ENCODE measurements at places on chromosomes 5 and 9.

GRCh38 chr9:79572032-79572607 is 355 bp downstream of the TLE4 start:
- DNase-seq = no peak

- DNase-seq = no peak
Observed at GRCh38 chr5:139513852-139514485, 31.4 kb upstream of the STING1 start.

- no peak for DNase-seq
Observed at GRCh38 chr5:151144275-151144674, 13.3 kb downstream of the ANXA6 start.

GRCh38 chr5:110441035-110441434 is 285.4 kb downstream of the TMEM232 start:
- DNase-seq = no peak

GRCh38 chr5:175867587-175868347 is 3.6 kb upstream of the CPLX2 start:
- DNase-seq = peak; percentile 15

DNA sequence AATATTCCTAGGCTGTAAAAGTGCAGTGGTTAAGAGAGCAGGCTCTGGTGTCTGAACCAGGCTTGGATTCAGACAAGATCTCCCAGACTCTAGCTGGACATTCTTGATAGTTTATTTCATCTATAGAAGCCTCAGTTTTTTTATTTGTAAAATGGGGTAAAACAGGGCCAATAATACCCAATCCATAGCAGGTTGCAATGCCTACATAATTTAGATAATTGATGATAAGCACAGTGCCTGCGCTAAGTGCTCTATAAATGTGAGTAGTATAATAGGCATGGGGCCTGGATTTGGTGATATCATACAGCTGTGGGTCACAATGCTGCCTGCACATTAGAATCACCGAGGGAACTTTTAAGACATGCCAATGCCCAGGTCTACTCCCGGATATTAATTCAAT is 603.5 kb downstream of the ISL1 start:
- no peak for DNase-seq

GRCh38 chr5:78956901-78957300 is 28.2 kb downstream of the ARSB start:
- no peak for DNase-seq

GRCh38 chr5:113246361-113246870 is 188.4 kb downstream of the TSSK1B start:
- no peak for DNase-seq

- no peak for DNase-seq
Observed at GRCh38 chr5:1316588-1317340, 21.9 kb upstream of the TERT start.

GRCh38 chr5:169832845-169833244 is 147.4 kb downstream of the INSYN2B start:
- DNase-seq = no peak

- DNase-seq = no peak
Observed at GRCh38 chr5:147669169-147669869, 113.2 kb downstream of the JAKMIP2 start.

- no peak for DNase-seq
Observed at GRCh38 chr5:161287436-161287835, 259.1 kb downstream of the GABRB2 start.

DNA sequence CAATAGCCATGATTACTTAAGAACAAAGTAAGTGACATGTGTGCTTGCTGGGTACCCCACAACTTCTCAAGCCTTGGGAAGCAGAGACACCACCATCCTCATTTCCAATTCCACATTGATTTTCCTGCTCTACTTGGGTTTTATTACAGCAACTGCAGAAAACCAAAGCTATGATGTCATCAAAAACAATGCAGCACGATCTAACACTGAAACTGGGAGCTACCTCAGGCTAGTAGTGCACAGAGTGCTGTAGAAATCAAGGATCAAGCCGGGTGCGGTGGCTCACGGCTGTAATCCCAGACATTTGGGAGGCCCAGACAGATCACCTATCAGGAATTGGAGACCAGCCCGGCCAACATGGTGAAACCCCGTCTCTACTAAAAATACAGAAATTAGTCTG is 174.4 kb upstream of the MSX2 start:
- DNase-seq = no peak

DNA sequence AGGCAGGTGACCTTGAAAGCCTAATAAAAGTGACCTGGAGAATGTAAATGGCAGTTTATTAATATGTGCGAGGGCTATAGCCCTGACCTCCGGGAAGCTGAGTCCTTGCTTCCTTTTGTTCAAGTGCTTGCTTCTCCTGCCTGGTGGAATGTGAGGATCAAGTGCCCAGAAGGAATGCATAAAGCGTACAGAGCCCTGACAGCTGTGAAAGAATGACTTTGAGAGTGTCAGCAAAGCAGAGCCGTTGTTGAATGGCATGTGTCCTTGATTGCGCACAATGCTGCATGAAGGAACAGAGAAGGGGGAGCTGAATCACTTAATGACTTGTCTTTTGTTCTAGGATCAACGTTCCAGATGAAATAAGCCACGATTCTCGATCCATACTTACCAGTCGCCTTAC is 133.0 kb downstream of the SLF1 start:
- DNase-seq = no peak

DNA sequence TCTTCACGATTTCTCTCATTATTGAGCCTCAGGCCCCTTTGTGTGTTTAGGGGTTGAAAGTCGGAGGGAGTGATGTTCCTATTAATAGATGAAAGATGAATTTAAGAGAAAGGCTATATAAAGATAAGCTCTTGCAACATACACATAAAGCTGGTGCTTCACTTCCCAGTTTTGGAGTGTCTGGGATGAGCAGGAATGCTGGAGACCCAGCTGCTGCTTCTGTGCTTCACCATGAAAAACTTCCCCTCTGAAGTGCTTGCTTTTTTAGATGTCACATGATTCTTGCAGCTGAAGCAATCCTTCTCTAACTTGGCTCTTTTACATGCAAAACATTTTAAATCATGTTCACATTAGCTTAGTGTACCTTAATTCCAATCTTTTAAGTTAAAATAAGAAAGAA is 19.7 kb upstream of the SNCAIP start:
- no peak for DNase-seq

DNA sequence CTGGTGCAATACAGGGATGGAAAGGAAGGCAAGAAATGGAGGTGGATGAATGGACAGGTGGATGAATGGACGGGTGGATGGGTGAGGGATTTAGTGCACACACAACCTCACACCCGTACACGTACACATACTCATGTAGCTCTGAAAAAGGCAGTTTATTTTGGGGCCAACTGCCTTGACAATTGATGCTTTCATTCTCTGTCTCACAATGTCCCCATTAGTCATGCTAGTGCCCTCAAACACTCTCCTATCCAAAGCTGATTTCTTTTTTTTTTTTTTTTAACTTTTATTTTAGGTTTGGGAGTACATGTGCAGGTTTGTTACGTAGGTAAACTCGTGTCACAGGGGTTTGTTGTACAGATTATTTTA is 495.0 kb downstream of the DMAC1 start:
- DNase-seq = no peak

DNA sequence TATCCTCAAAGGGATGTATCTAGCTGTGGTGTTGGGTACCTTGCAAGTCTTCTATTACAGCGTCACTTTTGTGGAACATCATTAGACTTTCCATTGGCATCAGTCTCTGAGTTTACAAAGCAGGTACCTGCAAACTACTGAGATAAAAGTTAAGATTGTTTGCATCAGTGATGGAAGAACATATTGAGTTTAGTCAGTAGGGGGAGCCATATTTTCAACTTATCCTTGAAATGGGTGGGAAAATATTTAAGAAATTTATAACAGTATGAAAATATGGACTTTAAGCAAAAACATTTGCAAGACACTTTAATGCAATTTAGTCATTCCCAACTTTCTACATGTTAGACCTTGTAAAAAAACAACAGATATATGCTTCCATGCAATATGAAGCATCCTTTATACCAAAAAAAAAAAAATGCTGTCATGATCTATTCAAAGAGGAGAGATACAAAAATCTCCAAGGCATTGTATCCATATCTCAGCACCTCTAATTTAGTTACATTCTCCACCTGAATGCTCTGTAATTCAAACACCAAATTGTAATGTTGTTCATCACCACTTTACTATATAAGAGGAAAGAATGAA is 98.6 kb upstream of the ADAMTS19 start:
- no peak for DNase-seq

DNA sequence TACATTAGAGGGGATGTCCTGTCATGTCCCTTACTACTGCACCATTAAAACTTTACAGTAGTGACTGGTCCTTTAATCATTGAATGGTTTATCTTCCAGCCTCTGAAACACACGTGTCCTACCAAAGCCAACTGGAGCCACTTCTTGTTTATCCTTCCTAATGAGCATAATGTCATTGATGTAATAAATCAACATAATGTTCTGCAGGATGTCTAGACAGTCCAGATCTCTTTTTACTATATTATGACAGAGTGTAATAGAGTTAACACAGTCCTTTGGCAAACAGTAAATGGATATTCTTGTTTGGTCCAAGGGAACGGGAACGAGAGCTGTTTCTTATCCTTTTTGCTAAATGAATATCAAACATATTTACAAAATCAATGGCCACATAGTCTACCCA is 88.1 kb upstream of the PTPRD start:
- no peak for DNase-seq

DNA sequence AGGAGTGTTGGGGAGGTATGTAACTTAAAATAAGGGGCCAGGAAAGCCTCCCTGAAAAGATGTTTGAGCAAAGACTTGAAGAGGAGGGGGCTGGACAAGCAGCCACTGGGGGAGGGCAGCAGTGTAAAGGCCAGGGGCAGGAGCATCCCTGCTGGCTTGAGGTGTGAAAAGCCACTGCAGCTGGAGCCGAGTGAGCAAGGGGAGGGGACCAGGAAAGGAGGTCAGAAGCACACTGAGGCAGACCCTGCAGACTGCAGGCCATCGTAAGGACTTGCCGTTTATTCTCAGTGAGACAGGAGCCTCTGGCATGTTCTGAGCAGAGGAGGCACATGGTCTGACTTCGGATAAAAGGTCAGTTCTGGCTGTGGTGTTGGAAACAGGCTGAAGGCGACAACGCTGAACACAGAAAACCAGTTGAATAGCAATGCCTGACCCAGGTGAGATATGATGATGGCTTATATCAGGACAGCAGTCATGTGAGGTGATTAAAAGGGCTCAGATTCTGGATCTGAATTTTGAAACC is 10.2 kb upstream of the ERGIC1 start:
- no peak for DNase-seq

DNA sequence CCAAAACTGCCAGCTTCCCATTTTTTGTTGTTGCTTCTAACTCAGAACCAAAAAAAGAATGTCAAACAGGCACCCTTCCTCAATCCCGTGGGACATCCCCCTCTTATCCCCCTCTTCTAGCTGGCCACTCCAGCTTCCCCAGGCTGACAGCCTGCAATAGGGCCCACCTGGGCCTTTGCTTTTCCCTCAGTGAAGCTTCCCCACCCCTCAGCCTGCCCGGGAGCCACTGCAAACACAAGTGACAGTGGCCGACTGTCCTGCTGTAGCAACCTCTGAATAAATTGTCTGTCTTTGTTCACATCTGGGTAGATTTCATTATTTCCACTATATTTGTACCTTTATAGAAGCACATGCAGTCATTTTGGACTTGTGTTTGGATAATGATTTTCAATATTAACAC is 245.3 kb downstream of the GADD45G start:
- DNase-seq = no peak

DNA sequence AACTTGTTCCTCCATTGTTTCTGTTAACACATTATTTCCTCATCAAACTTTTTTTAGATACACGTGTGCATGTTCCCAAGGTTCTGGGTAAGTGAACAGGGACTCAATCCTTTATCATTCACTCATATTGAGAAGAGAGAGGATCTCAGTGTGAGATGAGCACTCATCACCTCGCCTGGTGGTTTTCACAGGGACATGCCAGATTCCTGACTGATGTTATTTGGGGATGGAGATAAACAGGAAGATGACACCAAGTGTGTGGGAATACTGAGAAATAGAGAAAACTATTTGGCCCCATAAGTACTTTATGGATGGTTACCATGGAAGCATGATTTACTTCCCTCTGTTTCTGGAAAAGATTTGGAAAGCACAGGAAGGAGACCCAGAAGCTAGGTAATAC is 533.3 kb upstream of the DMAC1 start:
- no peak for DNase-seq

DNA sequence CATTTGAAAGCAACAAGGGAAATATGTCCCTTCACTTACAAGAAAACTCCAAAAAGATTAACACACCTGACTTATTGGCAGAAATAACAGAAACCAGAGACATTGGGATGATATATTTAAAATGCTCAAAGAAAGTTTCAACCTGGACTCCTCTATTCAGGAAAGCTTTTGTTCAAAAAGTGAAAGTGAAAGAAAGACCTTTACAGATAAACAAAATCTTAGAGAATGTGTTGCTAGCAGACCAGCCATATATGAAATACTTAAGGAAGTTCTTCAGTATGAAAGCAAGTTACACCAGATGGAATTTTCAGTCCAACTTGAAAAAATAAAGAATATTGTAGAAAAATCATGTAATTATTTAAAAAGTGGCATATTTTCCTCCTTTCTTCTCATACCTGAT is 1075.1 kb downstream of the NR2F1-AS1 start:
- no peak for DNase-seq

- DNase-seq = no peak
Observed at GRCh38 chr5:138651767-138652117, 76.5 kb upstream of the HSPA9 start.

GRCh38 chr5:80960531-80961375 is 590 bp downstream of the RASGRF2 start:
- DNase-seq = peak; percentile 52

GRCh38 chr5:154055201-154055600 is 16.4 kb downstream of the MFAP3 start:
- DNase-seq = no peak

DNA sequence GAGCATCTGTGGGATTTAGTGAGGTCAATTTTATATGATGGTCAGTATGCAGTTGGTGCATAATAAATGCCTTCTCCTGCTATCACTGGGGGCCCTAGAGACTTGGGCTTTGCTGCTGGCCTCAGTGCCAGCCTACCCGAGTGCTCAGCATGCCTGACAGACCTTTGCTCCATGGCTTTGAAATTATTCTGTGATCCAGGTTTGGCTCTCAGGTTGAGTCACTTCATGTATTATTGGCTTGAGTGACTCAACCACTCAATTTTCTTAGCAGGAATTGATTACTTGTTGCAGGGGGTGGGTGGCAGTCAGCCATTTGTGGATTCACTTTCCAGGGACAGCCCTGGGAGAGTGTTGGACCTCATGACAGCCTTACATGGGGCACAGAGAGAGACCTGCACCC is 13.5 kb downstream of the SLC25A48 start:
- no peak for DNase-seq
